NCI-H2081 (cell line): ENCODE measurements at places on chromosomes 4 and X.

- no peak for DNase-seq
Observed at GRCh38 chr4:6617246-6617645, 23.2 kb upstream of the MRFAP1 start.

GRCh38 chrX:17602245-17602644, 135.0 kb upstream of the SCML1 start:
- no peak for DNase-seq

DNA sequence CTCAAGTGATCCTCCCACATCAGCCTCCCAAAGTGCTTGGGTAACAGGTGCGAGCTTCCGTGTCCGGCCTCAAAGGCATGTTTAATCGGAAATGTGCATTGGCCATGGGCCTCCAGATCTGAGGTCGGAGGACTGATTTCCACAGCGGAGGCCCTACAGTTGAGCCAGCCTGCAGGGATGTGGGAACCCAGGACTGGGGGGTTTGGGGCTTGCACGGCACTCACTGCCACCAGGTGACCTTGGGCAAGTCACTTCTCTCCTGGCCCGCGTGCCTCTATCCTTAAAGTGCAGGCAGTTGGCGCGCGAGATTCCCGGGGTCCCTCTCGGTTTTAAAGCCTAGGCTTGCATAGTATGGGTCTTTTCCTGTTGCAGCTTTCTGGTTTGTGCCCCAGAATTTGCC, 18.3 kb upstream of the WFS1 start:
- DNase-seq: no peak

GRCh38 chrX:14529290-14529989, at the start of gene GLRA2:
TSS of gene GLRA2 (plus strand) at chrX:14529536. CDS start at chrX:14530058, 522 bp downstream.
- no peak for DNase-seq

DNA sequence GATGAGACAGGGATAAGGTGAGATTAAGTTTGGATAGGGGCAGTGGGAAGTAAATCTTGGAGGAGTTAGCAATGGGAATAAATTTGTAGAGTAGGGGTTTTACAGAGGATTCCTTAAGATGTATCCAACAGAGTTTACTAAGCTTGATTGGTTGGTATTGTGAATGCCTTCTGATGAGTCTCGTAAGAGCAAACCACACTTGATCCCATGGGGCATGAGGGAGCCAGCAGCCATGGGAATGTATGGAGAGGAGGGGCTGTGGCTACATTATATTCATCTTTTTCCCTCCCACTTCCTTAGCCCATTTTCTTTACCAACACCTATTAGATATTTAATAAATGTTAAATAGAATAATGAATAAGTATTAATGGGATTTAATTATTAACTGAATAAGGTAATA, 126.6 kb upstream of the NDST3 start:
- no peak for DNase-seq

DNA sequence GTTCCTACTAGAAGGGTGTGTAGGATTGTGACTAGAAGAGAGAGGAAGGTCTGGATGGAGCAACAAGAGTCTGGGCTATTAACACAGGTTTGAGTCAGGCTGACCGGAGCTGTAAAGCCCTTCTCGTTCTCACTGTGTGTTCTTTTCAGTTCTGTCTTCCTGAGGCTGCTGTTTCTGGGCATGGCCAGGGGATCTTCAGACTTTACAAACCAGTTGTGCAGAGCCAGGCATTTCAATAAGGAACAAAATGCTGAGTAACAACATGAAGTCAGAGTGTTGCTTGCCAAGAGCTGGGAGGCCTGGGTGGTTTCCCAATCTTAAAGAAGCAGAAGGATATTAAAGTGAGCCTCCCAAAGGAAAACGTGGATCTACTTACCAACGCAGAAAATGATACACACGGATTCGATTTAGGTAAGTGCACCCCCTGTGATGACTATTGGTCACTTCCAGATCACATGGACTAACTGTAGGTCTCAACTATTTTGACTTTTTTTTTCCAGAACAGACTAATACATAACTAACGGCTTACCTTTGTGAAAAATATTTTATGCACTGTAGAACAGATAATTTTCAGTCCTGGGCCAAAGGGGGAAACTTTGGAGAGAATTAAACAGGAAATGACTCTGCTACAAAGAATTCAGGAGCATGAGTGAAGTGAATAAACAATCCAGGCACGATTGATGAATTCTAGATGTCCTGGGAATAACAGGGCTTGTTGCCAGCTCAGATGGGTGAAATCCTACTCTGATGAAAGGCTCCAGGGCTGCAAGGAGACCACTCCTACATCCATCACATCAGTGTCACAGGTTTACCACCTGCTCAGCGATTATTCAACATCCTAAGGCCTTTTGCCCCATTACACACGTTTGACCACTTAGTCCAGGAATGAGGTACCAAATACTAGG, 94.5 kb downstream of the ANXA3 start:
- no peak for DNase-seq

DNA sequence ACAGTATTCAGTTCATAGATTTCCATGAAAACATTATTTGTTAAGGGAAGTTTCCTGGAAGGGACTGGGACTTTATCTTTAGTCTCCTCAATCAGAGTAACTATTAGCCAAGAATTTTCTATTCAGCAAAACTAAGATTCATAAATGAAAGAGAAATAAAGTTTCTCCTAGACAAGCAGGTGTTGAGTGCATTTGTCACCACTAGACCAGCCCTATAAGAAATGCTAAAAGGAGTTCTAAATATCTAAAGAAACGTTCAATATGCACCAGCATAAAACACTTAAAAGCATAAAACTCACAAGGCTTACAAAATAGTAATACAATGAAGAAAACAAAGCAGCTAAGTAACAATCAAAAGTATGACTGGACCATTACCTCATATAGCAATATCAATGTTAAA, 423.0 kb downstream of the TECRL start:
- DNase-seq: no peak

GRCh38 chrX:100944601-100945000, 15.9 kb upstream of the XKRX start:
- no peak for DNase-seq

GRCh38 chr4:138916763-138917162, 98.8 kb upstream of the NOCT start:
- no peak for DNase-seq
